Suppressor macrophage treated with lipopolysaccharide for 4 hours (primary cell): ENCODE measurements at places on chromosomes 5 and 9.
A peak's percentile ranks its signal among the peaks of the same experiment; 100 is the strongest.

DNA sequence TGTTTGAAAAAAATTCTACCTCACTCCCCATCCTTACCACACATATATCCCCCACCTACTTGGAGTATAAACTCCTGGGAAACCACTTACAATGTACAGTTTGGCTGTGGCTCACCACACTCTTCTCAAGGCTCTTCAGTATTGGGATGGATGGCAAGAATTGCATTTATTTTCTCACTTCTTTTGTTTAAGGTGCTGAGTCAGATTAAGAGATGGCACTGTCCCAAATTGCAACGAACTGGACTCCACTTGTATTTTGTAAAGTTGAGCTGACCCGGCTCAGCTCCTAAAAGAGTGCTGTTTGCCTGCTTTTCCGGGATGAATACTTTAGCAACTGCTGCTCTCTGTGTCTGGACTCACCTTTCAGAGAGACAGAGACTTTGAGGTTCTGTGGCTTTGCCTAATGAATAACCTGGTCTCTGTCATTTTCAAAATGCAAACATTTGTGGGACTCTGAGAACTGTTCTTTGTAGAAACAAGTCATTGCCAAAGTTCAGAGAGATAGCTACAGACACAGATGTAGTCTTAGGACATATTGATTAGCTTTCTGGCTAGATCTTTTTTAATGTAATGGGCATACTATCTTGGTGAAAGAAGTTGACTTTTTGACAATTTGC is 42.2 kb downstream of the PPP2R2B start:
- no peak for DNase-seq

DNA sequence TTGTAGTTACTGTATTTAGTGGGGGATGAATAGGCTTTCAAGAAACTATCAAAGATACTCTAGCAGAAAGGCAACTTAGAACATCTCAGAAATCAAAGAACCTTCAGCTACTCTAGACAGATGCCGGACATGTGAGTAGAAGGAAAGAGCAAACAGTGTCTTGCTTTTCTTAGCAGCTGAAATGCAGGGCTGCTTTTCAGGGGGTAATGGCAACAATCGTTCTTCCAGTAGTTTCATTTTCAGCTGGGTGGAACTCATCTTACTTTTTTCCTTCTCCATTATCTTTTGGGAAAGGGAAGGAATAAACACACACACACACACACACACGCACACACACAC is 281.6 kb downstream of the CRB2 start:
- peak; percentile 18 for DNase-seq

DNA sequence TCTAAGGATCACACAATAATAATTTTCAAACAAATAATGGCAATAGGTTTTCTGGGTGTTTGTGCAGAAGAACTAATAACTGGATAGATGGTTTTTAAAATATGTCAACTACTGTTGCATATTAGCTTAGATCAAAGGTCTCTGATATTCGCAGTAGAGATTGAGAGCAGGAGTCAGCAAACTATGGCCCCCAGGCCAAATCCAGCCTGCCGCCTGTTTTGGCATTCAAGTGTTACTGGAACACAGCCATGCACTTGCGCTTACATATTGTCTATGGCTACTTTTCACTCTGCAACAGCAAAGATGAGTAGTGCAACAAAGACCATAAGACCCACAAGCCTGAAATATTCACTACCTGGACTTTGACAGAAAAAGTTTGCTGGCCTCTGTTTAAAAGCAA is 260.8 kb downstream of the GRIA1 start:
- DNase-seq = no peak

GRCh38 chr5:85017261-85017660 is 632.6 kb upstream of the EDIL3 start:
- no peak for DNase-seq

- DNase-seq = no peak
Measured at GRCh38 chr5:149921597-149921996, 23.0 kb downstream of the PDE6A start.

GRCh38 chr5:133247151-133247709 is 195.4 kb downstream of the HSPA4 start:
- no peak for DNase-seq

DNA sequence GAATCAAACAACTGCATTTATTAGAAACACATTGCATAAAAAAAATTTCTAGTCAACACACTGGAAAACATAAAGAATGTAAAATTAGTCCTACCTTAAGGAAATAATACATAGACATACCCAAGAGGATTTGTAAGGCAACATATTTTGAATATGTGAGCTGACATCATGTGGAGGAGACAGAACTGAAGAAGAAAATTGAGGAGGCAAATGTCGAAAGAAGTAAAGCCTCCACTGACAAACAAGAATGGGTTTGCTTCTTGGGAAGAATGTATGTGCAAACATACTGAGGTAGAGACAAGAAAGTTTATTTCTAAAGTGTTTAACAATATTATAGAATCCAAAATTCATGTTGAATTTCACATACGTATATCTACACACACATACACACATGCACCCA is 363.0 kb upstream of the PDE4D start:
- DNase-seq = no peak

DNA sequence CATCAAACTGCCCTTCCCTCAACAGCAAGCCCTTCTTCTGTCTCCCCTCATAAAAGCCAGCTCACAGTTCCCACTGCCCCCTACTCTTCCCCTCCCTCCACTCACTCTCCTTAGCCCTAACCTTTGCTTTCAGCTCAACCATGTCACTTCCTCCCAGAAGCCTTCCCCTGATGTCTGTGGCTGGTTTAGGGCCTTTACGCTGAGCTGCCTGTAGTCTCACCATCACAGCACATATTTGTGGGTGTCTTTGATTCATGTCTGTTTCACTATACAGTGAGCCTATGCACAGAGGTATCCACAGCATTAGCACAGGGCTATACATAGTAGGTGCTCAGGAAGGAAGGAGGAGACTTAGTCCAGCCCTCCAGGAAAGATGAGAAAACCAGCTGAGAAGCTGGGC is 34.7 kb downstream of the C9orf50 start:
- no peak for DNase-seq

- no peak for DNase-seq
Measured at GRCh38 chr9:20419533-20419932, 202.8 kb downstream of the MLLT3 start.

GRCh38 chr9:124906966-124907365 is 33.9 kb downstream of the GOLGA1 start:
- no peak for DNase-seq

DNA sequence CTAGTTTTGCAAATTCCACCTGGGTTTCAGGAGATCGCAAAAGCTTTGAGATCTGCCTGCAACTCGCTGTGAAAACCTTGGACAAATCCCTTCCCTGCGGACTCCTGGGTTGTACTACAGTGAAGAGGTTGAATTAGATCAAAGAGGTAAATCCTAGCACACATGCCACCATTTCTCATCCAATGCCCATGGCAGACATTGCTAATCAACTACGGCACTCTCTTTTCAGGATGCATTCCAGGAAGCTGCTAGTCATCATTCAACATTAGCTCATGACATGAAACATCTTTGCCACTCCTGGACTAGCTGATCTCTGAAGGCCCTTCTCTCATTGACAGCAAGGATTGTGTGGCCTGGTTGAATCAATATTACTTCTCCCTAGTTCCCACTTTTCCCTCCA is 46.1 kb downstream of the PCDH1 start:
- no peak for DNase-seq

- no peak for DNase-seq
Measured at GRCh38 chr9:114902786-114903524, 27.4 kb downstream of the TNFSF8 start.

DNA sequence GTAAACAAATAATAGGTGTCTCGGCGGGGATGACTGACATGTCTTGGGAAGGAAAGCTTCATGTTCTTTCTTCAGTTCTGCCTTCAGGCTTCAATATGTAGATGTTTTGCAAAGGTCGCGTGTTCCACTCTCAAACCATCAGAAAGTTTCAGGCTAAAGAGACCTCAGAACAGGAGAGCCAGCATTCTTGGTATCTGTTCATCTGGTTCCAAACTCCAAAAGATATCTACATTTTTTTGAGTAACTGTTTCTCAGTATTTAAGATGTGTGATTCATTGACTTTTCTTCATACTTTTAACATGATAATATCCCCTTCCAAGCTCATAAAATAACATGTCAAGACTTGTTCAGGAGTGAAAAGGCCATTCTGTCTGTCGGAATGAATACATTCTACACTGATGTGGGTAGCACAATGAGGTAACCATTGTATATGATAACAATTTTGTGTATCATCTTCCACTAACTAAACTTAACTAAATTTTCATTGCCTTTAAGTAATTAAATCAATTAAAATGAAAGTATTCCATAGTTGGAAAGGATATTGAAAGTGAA is 183.6 kb downstream of the CFAP90 start:
- DNase-seq = no peak

- DNase-seq = no peak
Measured at GRCh38 chr9:122261469-122261881, 3.2 kb downstream of the RBM18 start.

- DNase-seq = peak; percentile 72
Measured at GRCh38 chr5:33441241-33442177, 744 bp downstream of the TARS1 start.

DNA sequence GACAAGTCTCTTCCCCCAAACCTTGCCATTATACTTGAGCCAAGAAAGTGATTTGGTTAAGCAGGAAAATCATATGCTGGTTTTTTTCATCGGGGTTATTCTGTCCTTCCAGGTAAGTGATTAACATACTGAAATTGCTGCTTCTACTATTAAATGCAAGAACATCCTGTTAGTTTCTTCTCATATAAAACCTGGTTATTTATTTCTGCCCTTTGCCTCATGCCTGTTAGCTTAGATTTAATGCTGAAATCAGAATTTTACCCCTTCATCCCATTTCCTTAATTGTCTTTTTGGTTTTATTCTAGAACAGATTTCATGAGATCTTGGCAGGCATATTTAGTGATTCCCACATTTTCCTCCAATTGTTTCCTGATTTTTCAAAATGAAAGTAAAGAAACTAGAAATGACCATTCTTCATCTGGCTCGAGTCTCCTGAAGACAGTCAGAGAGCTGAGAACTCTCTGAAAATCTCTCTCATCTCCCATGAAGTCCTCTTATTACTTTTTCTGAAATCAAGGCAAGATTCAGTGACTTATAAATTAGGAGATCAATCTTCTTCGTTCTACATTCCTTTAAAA is 132.9 kb downstream of the NFIB start:
- DNase-seq = no peak

- no peak for DNase-seq
Measured at GRCh38 chr5:153517241-153517611, 26.8 kb downstream of the GRIA1 start.

- peak; percentile 9 for DNase-seq
Measured at GRCh38 chr5:124162767-124163532, 583.5 kb downstream of the ZNF608 start.

DNA sequence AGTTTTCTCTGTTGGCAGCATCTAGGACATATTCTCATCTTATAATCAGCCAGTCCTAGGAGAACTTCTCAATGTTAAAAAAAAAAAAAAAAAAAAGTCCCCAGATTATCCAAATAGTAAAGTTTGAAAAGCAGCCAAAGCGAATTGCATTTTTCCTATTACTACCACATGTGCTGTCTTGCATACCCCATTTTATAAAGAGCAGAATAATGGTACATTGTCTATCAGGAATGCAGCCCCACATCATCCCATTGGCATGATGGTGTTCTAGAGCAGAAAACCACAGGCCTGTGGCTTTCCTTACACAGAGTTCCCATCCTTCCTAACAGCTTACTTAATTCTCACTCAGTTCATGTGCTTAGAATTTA is 381.6 kb downstream of the TMEM38B start:
- DNase-seq = no peak

DNA sequence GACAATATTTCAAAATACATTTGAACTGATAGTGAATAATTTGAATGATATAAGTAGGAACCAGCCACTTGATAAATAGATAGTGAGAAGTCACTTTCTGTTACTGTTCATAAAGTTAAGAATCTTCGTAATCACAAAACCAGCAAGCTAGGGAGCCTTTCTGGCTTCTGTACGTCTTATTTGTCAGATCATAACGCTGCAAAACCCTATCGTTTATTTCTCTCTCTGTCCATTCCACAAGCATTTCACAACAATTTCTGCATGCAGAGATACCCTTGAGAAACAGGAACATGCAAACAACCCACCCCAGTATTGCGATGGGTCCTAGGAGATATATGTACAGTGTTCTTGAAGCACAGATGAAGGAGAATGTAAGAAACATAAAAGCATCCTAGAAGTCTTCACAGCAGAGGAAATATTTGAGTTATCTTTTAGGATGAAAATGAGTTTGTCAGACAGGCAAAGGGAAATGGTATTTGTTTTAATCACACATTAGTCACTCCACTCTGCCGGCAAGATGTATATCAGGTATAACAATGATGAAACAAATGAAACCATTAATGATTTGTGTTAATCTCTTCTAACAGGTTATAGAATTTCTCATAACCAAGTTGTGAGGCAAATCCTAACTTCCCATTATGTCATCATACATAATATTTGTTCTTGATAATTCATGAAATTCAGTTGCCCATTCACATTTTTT is 668.7 kb upstream of the FTMT start:
- DNase-seq = no peak

- DNase-seq = no peak
Measured at GRCh38 chr9:131277287-131277909, 1.1 kb upstream of the FAM78A start.

- no peak for DNase-seq
Measured at GRCh38 chr9:83327323-83327722, 210.9 kb downstream of the FRMD3 start.

DNA sequence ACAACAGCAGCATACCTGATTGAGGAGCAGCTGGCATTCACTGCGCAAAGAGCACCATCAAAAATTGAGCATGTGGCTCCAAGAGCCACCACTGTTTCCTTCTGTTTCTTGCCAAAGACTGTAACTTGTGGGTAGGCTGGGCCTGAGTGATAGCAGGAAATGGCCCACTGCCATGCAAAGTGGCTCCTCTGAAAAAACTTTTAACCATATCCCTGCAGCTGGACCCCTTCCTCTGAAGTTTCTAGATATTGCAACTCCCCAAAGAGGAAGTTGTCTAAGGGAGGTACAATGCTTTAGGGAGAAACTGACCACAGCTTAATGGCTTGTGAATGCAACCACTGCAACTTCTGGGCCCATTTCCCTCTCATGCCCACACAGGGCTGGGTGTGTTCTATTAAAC is 355.4 kb upstream of the PDE4D start:
- DNase-seq = peak; percentile 52

DNA sequence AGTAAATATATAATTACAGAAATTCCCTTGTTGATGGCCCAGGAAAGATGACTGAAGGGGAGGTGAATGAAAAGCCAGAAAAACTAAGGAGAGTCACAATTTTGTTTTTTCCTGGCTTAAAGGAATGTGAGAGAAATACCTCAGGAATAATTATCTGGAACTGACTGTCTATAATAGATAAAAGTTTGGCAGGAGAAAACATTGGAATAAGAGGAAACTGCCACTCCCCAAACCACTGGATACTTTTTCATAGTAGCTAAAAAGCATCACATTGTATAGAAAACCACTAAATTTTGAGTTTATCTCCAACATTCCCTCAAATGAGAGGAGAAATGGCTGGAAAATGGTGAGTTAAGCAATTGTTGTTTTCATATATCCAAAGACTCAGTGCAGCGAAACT is 326.0 kb downstream of the NPR3 start:
- DNase-seq = no peak

DNA sequence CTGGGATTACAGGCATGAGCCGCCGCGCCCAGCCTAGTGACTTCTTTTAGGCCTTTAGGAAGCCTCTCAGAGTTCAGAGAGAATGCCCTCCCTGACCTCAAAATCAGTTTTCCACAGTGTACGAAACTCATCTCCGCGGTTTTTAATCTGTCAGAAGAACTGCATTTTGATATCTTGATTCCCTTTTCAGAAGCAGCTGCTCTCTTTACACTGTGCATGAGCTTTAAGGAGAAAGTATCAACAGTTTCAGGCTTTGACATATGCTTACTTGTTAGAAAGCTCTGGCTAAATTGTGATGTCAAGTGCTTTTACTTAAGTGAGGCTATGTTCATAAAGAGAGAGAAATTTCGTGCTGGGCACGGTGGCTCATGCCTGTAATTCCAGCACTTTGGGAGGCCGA is 74.6 kb downstream of the USP20 start:
- DNase-seq = no peak
